Muscle of arm (tissue), 14 donors: ENCODE measurements at places on chromosomes 5 and 9. TPM values are rescaled to one million over a fixed set of nuclear protein-coding genes. Genes with fewer than 3 reads are reported as not detected.

The FAM169A gene
- 1.8 TPM for polyA plus RNA-seq

DNA sequence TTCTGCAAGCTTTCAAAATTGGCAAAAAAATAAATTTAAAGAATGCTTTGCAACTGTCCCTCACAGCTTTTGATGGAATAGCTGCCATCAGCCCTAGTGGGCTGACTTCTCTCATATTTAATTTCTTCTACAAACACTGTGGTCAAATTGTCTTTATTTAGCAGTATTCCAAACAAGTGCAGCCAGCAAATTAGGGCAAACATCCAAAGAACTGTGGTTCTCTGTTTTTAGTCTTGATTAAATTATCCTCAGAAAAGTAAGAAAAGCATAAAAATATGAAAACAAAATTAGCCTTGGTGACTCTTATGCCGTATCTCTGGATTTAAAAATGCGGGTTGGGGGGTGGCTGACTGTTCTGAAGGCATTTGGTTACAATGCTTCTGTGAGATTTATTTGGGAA lies 95.8 kb upstream of the RETREG1 start:
- DNase-seq: no peak

The FOXD4L3 gene
- polyA plus RNA-seq: 0.08 TPM

- DNase-seq: no peak
These were observed 159.6 kb upstream of the TBCA start for GRCh38 chr5:77935506-77936364.

DNA sequence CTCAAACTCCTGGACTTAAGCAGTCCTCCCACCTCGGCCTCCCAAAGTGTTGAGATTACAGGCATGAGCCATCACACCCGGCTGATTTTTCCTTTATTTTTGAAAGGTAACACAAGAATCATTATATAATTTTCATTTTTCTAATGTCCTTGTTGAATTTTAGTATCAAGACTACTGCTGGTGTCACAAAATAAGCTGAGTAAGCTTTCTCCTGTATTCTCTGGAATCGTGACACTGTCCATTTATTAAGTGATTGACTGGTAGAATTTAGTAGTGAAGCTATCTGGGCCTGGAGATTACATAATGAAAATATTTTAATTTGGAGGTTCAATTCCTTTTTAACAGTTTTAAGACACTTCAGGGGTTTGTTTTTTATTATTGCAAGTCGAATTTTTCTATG lies 9.5 kb downstream of the CDK20 start:
- DNase-seq: no peak

The OTULINL gene
- polyA plus RNA-seq: 12.7 TPM

The PLAC8L1 gene
- polyA plus RNA-seq: not detected

DNA sequence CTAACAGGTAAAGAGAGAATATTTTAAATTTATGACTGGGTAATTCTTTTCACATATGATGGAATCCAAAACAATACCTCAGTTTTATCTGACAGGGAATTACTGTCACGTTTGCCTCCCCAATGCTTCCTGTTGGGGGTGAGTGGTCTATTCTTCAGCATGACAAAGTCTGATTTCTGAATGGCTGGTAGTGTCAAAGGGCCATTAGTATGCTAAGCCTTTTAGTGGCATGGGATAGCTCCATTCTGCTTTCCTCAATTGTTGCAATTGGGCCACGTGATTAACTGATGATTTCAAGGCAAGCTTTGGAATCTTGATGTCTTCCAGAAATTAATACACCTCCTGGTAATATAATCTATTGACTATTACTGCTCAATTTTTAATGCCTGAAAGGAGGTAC lies 14.7 kb upstream of the NDUFS4 start:
- no peak for DNase-seq

GRCh38 chr9:69499407-69499806 lies 172.8 kb downstream of the APBA1 start:
- no peak for DNase-seq

DNA sequence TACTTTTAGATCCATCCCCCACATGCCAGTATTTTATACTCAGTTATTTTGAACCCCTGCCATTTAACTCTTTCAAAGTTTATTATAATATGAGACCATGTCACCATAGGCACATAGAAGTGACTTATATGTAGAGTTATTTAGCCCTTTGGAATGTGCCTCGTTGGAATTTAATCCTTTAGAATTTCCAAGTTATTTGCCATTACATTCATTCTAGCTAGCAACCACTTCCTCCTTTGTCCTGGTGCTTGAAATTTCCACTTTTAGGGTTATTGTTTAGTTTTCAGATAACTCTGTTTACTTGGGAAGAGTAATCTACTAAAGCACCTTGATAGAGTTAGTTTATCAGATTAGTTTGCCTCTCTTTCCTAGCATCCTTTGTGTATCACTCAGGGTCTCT lies 82.8 kb upstream of the TLE1 start:
- DNase-seq: no peak

The ESM1 gene
- polyA plus RNA-seq: not detected

DNA sequence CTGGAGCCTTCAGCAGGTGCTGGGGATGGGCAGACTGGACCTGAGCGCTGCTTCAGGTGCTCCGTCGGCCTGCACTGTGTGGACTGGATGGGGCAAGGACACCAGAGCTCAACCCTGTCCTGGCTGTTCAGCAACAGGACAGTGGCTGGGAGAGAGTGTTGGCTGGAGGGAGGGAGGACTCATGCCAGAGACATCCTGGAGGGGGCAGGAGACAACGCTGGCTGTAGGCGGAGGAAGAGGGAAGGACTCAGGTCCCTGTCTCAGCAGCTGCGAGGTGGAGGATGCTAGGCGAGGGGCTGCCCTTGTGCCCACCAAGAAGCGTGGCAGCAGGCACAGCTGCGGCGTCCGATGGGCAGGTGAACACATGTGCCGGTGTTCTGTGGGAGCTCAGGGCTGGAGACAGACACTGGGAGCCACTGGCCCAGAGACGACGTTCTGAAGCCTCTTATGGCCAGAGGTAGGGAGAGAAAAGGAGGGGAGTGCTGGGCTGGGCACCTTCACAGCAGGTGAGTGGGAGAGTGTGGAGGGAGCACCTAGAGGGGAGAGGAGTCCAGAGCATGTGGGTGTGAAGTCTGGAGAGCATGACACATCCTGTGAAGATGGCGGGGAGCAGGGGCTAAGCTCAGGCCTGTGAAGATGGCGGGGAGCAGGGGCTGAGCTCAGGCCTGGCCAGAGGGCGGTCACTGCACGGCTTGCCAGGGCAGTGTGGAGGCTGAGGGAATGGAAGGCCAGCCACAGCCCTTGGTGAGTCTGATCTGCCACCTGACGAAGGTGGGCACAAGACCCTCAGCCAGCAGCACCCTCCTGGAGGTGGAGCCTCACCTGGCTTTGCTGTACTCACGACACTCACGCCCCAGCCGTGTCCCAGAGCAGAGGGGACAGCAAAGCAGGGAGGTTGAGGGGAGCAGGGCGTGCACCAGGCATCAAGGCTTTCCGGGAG lies 79.1 kb upstream of the FCN1 start:
- DNase-seq: no peak

- DNase-seq: no peak
These were observed 87.1 kb upstream of the CKMT2 start for GRCh38 chr5:81146031-81146430.
